ENCODE measurements at places on chromosomes 1 and 21. TPM values are rescaled to one million over a fixed set of nuclear protein-coding genes. Genes with fewer than 3 reads are reported as not detected.

The CLEC20A gene
- total RNA-seq = 0.28 TPM

The TMEM200B gene
- 0.63 TPM for total RNA-seq

The EXO1 gene
- total RNA-seq = 10.7 TPM

The IVL gene
- total RNA-seq = 60.1 TPM
